ENCODE measurements at places on chromosomes 7 and 10.

DNA sequence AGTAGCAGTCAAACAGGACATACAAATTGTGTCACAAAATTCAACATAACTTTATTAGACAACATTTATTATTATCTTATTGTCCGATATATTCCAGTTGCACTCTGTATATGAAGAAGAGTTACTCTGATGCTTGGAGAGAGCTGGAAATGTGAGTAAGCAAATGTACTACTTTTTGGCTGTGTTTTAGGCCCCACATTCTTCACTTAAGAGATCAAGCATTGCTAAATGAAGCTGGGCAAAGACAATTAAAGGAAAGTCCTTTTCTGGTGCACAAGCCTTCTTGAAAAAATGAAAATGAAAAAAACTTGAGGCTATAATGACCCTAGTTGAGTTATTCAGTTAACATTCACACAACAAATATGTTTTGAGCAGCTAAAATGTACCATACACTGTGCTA, 26.1 kb downstream of the MYPN start:
- no peak for DNase-seq

DNA sequence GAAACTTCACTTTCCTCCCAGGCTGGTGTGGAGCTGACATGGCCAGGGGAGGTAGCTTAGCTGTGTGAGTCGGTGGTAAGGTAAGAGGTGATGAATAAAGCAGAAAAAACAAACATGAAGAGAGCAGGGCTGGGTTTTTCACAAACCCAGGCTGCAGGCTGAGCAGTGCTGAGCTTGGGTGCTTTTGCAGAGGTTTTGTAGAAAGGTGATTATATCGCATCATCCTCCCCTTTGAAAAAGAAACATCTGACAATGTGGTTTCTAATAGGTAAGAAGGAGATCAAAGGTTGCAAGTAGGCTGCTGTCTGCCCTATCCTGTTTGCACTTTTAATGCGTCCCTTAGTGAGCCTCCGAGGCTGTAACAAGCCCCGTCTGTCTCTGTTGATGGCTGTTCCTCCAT, 69.6 kb upstream of the GRM8 start:
- DNase-seq, result no peak

DNA sequence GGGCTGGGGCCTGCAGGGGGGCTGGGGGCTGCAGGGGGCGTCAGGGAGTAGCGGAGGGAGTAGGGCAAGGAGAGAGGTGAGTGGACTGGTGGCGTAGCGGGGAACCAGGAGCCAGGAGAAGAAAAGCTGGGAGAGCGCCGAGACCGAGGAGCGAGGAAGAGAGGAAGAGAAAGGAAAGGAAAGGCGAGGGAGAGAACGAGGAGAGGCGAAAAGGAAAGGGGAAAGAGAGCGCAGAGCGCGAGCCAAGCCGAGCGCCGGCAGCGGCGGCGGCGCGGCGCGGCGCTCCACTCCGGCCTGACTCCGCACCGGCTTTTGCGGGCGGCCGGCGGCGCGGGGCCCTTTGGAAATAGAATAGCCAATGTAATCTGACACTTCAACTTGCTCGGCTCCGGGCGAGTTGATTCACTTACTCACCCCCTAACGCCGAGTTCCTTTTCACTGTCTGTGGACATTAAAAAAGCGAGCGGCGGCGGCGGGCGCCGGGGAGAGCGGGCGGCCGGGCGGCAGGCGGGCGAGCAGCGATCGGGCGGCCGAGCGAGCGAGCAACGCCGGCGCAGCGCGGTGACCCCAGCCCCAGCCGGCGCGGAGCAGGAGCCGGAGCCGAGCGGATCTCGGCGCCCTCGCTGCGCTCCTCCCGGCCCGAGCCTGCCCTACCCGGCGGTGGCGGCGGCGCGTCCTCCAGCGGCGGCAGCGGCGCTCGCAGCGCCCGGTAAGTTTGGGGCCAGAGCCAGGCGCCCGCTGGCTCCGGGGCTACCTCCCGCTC, at the start of gene ZMIZ1:
TSS of gene ZMIZ1 (plus strand) at position 405 of the 763 bp plus-strand sequence. CDS start 132,667 bp downstream, outside the sequence.
- DNase-seq, result peak; percentile 79

DNA sequence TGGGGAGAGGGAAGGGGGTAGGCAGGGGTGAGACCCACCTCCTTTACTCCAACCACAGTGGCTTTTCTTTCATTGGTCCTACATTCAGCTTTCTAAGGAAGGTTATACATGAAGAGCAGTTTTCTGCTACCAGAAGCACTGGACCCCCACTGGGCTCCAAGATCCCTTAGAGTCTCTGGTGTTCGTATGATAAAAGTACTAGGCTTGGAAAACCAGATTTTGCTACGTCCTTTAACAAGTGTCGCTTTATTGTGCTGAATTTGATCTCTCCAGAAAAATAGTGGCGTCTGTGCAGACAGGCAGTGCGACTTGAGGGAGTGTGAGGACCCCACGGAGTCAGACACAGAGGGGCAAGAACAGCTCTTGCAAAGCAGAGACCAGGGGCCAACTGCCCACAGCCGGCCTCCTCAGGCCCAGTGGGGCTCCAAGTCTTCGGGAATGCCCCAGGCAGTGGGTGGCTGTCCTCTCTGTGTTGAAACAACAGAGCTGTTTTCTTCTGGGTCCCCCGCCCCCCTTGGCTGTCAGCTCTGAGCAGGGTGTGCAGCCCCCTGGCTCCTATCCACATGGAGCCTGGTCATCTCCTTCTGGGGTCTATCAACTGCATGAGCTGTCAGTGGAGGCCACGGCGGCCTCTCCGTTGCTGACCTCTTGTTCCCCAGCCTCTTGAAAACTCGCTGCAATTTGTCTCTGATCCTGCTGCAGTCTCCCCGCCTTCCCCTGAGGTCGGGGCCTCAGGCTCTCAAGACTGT, 333.2 kb downstream of the RPS24 start:
- no peak for DNase-seq

GRCh38 chr7:101985057-101985902, 167.9 kb downstream of the CUX1 start:
- DNase-seq, result no peak

- DNase-seq, result no peak
Observed at GRCh38 chr10:113775686-113776294, 24.3 kb downstream of the PLEKHS1 start.

- no peak for DNase-seq
Observed at GRCh38 chr10:114427124-114427852, 23.0 kb upstream of the AFAP1L2 start.

DNA sequence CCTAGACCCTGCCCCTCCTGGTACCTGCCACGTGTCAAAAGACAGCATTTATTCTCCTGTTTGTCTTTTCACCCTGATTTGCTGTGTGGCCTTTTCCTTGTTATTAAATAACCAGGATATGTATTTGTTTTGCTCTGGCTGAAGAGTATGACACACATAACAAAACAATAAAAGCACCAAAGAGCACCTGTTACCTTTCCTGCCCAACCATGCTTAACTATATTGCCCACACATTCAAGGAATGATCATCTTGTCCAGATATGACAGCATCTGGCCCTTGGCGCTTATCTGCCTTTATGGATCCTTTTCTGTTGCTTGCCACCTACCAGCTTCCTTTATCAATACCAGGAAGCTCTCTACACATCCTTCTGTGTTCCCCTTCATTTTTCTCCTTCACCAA, 357.7 kb downstream of the FGFR2 start:
- DNase-seq, result no peak

DNA sequence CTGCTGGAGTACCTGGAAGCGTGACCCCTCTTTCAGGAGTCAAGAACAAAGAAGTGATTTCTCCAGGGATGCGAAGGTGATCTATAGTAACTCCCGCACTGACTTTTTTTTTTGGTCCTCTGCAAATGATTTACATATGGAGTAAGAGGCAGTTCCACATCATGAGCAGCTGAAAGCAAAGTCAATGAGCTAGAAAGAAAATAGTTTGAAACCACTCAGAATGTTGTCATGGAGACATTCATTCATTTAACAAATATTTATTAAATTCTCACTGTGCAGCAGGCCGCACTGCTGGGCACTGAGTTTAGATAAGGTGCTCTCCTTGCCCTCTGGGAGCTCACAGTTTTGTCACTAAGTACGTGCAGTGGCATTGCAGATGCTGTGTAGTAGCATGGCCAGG, 206.7 kb downstream of the CAMK1D start:
- DNase-seq, result no peak

DNA sequence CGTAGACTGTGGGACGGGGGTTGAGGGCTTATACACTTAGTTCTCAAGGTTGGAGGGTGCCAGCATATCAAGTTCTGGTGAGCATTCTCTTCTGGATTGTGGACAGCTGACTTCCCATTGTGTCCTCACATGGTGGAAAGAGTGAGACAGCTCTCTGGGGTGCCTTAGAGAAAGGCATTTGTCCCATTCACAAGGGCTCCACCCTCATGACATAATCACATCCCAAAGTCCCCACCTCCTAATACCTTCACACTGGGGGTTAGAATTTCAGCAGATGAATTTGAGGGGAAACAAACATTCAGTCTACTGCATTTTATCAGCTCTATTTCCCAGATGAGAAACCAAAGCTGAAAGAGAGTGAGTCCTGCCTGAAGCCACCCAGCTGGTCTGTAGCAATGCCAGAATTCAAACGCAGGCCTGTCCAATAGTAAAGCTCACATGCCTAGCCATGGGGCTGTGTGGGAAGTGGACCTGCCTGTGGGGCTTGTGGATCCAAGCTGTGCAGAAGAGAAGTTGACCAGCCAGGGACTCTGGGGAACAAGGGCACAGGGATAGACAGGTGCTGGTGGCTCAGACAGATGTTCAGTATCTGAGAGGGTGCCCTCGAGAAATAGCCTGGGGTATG, 34.9 kb upstream of the LOXL4 start:
- no peak for DNase-seq

DNA sequence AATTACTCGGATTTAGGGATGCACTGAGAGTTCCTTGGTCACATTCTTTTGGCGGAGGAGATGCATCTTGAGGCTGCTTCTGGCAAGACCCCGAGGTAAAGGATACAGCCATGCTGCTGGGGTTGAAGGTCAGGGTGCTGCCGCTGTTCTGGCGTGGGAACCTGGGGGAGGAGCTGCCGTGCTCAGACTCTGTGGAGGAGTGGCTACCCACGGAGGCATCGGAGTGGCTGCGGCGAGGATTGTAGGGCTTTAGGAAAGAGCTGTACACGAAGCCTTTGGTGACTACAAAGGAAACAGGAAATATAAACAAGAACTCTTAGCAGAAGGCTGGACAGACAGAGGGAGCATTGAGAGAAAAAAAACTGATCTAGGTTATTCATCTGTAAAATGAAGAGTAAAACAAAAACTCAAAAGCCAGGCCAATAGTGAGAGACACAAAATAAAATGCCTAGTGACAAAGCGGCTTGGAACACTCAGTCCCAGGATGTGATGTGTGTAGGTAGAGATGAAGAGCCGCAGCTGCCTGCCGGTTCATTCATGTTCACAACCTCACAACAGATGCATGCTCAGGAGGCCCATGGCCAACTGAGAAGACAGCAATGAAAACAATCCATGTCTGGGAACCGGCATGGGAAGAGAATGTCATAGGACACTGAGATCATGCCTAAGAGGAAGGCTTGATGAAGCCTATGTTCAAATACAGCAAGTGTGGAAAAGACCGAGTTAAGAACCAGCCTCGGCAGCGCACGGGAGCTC, 97.8 kb downstream of the ABCC2 start:
- DNase-seq, result no peak

DNA sequence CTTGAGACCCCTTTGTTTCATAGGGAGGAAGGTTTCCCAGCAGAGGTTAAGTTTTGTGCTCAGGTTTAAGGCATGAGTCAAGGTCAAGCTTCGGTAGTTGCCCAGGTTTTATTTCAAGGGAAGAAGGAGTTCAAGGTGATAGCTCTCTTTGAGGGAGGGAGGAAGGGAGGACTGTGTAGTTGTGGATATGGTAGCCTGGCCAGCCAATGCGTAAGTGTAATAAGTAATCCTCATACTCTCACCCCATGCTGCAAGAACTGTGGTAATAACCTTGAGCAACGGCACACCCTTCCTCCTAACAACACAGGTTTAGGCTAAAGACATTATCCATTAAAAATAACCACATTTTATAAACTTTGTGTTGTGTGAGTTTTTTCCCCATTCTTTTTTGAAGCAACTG, 478.9 kb downstream of the KCNMA1 start:
- DNase-seq, result no peak

DNA sequence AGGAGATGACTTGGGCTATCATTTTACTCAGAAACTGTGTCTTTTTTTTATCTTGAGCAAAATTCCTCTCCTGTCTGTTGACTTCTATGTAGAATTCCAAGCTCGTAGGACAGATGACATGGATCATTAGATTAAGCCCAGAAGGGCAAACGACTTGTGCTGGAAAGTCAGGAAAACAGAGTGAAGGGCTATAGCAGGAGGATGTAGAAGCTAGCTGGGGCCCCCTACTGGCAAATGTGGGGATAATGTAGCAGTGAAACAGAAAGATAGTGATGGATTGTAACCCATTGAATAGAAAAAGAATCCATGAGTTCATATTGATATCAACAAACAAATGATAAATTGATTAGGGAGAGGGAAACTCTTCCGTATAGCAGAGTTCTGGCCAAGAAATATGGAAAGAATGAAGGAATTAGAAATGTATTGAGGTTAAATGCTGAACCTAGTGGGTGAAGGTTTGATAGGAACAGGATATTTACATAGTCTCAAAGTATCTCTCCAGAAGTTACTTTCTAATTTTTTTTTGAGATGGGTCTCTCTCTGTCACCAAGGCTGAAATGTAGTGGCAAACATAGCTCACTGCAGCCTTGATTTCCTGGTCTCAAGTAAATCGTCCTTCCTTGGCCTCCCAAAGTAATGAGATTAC, 103.6 kb downstream of the LYZL1 start:
- no peak for DNase-seq

Measured in GOT3 (cell line).